ENCODE measurements at places on chromosomes 1 and 21.

- DNase-seq, result no peak
These were observed 15.0 kb downstream of the NES start for GRCh38 chr1:156662005-156662799.

- DNase-seq, result no peak
These were observed 320.2 kb downstream of the PTPRC start for GRCh38 chr1:198959032-198959431.

DNA sequence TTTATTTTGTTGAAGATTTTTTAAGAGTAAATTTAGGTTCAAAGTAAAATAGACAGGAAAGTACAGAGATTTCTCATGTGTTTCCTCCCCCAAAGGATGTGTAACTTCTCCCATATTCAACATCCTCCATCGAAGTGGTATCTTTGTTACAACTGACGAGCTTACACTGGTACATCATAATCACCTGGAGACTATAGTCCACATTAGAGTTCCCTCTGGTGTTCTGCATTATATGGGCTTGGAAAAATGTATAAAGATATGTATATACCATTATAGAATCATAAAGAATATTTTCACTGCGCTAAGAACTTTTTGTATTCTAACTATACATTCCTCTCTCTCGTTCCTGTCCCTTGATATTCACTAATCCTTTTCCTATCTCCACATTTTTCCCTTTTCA, 203.7 kb downstream of the AMY1C start:
- no peak for DNase-seq

GRCh38 chr1:230977761-230978490, 735 bp downstream of the TTC13 start:
- peak; percentile 53 for DNase-seq

DNA sequence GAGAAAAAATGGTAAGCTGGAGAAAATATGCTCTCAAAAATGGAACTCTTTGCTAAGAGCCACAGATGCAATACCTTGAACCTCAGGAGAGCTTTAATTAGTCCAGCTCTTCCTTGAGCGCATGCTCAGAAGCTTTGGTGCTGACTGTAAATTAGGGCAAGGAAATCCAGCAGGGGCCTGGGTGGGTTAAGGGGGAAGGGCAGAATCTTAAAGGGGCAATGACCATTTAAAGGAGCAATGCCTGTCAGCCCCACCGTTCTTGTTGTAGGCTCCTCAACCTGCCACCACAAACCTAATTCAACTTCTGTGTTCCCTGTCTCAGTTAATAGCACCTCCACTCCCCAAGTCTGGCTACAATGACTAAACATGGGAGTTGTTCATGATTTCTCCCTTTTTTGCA, 6.8 kb upstream of the SLC22A15 start:
- DNase-seq, result no peak

DNA sequence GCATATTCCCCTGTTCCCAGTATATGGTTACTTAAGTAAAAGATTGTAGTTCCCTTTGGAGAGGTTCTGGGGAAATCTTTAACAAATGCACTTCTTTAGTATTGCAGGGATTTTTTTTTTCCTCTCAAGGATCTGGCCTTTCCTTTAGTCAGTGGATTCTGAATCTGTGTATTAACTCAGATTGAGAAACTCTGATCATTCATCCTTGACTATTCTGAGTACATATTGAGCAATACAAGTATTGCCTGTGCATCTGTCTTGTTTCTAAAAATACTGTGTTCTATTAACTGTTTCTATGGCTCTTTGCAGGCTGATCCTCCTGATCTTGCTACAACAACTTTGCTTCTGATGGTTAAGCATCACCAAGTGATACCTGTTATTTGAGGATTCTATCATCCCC, 67.8 kb upstream of the FGGY start:
- no peak for DNase-seq

DNA sequence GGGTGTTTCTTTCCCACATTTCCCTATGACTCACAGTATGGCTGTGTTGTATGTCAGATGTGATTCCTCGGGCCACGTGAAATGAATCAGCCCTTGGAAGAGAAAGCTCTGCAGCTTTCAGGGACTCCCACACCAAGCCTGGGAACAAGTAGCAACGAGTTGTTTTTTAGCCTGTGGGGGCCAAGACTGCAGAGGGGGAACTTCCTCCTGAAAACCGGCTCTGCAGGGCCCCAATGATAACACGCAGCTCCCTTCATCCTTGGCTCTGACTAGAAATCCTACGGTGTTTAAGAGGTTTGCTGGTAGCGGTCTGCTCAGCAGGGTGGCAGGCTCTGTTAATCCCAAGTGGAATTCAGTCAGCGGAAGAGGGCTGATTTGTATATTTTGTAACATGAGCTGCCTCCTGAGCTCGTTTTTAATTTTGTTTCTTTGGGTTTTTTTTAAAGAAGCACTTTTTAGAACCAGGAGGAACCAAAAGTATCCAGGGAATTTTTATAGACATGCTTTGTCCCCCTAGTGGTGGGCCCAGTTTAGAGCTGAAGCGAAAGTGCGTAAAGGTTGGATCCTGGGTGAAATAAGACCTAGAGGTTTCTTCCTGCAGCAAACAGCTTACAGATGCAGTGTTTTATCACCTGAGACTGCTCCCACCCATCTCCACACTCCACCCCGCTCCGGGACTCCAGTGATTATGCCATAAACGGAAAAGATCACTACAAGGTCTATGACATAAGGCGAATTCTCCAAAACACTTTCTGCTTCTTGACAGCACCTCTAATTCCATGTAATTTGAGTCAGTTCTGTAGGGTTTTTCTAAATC, 48.8 kb downstream of the LAMC2 start:
- no peak for DNase-seq

- DNase-seq, result no peak
These were observed 82.2 kb upstream of the NFASC start for GRCh38 chr1:204788470-204788869.

GRCh38 chr1:225674381-225674780, 21.5 kb upstream of the ENAH start:
- DNase-seq, result no peak

DNA sequence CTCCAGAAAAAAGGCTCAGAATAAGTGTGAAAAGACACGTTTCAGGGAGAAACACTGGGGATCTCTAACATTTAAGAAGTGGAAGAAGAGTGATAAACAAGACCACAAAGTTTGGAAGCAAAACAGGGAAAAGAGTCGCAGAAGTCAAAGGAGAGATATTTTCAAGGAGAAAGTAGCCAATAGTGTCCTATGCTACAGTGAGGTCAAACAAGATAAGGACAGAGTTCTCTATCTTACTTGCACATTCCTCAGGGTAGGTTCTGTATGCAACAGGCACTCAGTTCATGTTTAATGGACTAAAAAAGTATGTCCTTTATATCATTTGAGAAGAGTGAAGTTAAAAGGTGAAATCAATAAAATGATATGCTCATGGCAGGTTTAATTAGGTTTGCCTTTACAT, 13.8 kb upstream of the EDEM3 start:
- no peak for DNase-seq

DNA sequence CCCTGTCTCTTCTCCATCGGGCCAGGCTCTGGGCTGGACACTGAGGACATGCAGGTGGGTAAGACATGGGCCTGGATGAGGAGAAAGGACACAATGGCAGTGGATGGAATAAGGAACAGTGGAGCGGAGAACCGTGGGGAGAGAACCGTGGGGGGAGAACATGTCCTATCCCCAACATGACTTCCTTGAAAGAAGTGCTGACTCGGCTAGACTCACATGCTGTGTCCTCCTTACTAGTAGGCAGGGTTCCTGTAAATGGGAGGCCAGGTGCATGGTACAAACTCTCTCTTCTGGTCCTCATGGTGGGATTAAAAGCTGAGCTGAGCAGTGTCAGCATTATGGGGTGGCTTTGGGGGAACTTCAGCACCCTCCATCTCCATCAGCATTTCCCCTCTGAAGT, 137.4 kb upstream of the CSF3R start:
- DNase-seq, result no peak

DNA sequence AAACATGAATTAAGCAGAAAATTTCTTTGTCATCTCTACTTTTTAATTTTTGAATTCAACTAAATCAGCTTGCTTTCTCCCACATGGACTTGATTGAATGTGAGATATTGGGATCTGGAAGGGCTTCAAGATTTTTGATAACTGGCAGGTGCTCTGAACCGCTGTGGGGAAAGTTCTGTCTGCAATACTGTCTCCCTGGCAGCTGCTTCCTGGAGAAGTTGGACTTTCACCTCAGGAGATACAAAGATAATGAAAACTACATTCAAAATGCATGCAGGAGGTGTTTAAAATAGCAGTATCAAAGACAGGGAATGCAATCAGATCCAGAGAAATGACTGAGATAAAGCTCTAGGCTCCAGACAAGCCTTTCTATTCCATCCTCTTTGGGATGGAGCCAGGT, 338.3 kb downstream of the NEGR1 start:
- no peak for DNase-seq

GRCh38 chr1:50812346-50812745, 147.7 kb downstream of the FAF1 start:
- no peak for DNase-seq

- no peak for DNase-seq
These were observed 40.0 kb downstream of the MEGF6 start for GRCh38 chr1:3571263-3571662.

- DNase-seq, result no peak
These were observed 76.3 kb downstream of the NPHP4 start for GRCh38 chr1:5915587-5916571.

DNA sequence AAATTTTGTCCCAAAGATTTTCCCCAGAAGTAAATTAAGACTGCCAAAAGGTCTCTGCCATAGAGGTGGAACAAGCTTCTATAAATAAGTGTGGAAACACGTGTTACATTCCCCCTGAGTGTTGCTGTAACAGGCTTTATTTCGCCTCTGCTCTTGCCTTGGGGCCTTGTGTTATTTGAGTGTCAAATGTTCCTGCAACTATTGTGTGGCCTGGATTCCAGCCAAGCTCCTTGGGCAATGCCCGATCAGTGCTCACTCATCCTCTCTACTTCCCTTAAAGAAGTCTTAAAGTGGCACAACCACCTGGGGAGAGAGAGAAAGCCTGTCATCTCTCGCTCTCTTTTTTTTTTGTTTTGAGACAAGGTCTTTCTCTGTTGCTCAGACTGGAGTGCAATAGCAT, 156.7 kb downstream of the NR5A2 start:
- no peak for DNase-seq

GRCh38 chr1:25754470-25755181, 45.4 kb upstream of the SELENON start:
- DNase-seq, result peak; percentile 36

GRCh38 chr1:1345860-1346500, 3.2 kb downstream of the DVL1 start:
- DNase-seq, result no peak

DNA sequence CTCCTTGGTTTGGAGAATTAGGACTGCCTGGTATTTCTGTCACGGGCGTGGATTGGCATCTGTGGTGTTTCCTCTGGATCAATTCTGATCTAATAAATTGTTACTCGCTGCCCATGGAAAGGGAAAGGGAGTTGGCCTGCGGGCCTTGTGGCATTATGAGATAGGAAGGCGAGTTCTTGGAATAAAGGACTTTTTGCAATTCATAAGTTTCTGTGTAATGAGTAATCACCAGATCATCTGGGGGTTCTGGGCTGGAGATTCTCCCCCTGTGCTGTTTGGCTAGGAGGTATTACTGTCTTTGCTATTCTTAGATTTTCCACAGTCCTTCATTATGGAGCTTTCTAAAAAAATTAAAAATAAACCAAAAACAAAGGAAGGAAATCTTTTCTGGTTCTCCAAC, 315.9 kb downstream of the CAMTA1 start:
- no peak for DNase-seq

DNA sequence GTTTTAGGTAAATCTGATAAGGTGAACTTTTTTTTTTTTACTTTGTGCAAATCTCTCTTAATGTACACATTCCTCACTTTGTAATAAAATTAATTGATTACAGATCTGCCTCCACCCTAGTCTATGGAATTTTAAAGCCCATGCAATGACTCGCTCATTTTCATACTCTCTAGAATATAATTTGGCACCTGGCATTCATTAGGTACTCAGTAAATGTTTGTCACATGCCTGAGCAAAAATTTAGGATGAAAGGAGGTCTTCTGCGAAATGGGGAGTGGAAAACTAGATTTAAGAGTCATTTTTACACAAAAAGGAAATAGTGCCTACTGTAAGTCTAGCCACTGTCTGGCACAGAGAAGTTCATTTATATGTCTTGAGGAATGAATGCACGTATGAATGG, 350.1 kb downstream of the DPYD start:
- DNase-seq, result no peak

DNA sequence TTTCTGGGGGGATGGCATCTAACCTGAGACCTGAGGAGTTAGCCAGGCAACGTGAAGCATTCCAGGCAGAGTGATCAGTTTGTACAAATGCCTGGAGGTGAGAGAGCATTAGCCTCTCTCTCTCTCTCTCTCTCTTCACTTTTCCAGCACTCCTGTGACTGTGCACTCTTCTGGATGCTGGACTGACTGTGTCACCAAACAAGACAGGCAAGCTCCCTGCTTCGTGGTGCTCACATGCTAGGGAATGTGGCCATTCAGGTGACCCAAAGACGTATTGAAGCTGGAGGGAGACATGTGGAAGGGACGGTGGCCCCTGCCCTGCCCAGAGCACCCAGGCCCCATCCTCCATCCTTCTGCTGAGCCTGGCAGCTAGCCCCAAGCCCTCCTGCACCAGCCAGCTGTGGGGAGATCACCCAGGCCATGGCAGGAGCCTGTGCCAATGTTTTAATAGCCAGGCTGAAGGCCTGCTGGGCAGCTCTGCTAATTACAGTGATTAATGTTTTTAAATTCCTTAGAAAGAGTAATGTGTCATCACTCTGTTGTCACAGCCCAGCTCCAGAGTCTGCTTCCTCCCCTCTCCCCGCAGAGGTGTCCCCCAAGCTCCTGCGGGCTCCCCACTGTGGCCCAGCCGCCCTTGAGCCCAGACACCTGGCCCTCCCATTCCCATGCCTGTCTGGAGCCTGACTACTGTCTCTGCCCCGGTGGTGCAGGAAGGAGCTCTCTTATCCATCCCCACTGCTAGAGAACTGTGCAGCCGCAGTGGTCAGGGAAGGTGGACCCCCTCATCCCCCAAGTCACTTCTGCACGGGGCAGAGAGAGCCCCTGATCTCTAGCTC, 48.9 kb downstream of the UBIAD1 start:
- DNase-seq, result no peak

GRCh38 chr1:149917571-149918144, at the start of gene SV2A:
Gene SV2A, minus strand, starts transcription at chr1:149917844. Its CDS starts 4,004 bp downstream, at chr1:149913840.
- DNase-seq, result peak; percentile 47

GRCh38 chr1:54246116-54246721, 46.3 kb downstream of the MRPL37 start:
- DNase-seq, result no peak

- DNase-seq, result no peak
These were observed 73.4 kb upstream of the PPM1J start for GRCh38 chr1:112788561-112788960.

- no peak for DNase-seq
These were observed 6.1 kb downstream of the IPO13 start for GRCh38 chr1:43952731-43953346.

DNA sequence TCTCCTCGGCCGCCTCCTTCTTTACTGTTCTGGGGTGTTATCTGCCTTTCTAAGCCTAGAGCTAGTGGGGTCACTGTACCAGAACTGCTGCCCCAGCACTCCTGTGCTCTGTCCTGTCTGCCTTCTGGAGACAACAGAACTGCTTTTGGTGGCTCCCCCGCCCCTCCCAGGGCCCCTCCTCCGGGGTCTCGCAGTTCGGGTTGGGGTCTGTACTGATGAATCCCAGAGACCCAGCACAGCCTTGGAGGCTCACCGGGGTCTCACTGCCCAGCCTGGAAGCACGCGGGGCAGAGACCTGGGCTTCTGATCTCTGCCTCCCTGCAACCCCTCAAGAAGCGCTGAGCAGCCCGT, 3.2 kb upstream of the PLEKHA6 start:
- DNase-seq, result no peak

- DNase-seq, result no peak
These were observed 16.1 kb upstream of the SLC5A9 start for GRCh38 chr1:48206371-48206770.
